Left colon (tissue), 2 donors: ENCODE measurements at places on chromosomes 1 and 21. TPM values are rescaled to one million over a fixed set of nuclear protein-coding genes. Genes with fewer than 3 reads are reported as not detected.

SPRR1B gene
- not detected for total RNA-seq

SYTL1 gene
- 15.2 TPM for total RNA-seq

PODN gene
- total RNA-seq: 22.0 TPM

OR10Z1 gene
- not detected for total RNA-seq

PPFIA4 gene
- total RNA-seq: 0.58 TPM

GPR25 gene
- total RNA-seq: 0.64 TPM

LDLRAD2 gene
- total RNA-seq: 0.09 TPM

SLC1A7 gene
- 1.1 TPM for total RNA-seq

SYPL2 gene
- 0.15 TPM for total RNA-seq

TMEM82 gene
- 18.6 TPM for total RNA-seq

GSTM1 gene
- total RNA-seq: not detected

GALE gene
- 183 TPM for total RNA-seq

S100A5 gene
- total RNA-seq: not detected

DNA sequence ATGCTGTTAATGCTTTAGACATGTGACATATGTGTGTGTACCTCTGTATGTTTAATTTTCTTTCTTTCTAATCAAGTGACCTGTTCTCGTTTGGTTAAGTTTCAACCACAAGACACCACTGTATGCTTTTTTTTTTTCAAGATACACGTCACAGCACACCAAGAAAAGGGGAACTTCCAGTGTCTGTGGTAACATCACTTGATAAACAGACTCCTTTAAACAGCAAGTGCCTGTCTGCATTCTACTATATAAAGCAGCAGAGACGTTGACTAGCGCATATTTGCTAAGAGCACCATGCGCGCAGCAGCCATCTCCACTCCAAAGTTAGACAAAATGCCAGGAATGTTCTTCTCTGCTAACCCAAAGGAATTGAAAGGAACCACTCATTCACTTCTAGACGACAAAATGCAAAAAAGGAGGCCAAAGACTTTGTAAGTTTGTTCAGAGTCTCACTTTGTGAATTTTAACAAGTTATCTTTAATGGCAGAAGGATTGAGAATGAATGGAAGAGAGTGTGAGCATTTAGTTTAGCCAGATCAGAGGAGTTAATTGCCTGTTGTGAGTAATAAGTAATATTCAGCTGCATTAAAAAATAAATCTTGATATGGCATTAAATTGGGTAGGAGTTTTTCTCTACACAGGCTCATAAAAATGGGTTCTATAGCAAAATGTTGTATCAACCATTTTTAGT, at the start of gene RGS1:
Gene RGS1, plus strand, starts transcription at position 275 of the 691 bp plus-strand sequence. Its CDS starts 20 bp downstream, at position 295.
- no peak for DNase-seq

GRCh38 chr21:17759511-17760178, 59.5 kb downstream of the C21orf91 start:
- no peak for DNase-seq

DNA sequence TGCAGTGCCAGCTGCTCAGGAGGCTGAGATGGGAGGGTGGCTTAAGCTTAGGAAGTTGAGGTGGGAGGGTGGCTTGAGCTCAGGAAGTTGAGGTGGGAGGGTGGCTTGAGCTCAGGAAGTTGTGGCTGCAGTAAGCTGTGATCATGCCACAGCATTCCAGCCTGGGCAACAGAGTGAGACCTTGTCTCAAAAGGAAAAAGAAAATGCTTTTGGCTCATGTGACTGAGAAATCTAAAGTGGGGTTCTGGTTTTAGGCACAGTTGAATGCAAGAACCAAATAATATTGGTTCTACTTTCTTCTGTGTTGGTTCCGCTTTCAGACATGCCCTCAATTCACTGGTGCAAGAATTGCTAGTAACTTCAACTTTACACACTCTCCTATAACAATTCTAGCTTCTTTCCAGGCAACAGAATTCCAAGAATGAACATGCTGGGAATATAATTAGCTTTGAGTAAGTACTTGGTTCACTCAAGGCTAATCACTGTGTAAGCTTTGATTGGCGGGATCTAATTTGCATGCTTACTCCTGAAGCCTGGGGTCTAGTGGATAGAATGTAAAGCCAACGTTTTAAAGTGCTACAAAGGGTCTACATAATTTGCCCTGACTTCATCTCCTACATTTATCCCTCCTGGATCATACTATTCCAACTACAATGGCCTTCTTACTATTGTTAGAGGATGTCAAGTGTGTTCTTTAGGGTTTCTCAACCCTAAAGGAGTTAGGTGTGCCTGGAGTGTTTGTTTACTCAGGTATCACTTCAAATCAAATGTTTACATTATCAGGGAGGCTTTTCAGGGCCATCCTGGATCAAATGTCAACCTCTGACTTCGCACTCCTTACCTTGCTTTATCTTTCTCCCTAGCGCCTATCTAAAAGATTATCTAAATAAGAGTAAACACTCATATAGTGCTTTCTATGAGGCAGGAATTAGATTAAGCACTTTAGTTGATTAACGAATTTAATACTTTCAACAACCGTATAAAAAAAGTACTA, 115.1 kb downstream of the SLC16A1 start:
- DNase-seq: no peak

DNA sequence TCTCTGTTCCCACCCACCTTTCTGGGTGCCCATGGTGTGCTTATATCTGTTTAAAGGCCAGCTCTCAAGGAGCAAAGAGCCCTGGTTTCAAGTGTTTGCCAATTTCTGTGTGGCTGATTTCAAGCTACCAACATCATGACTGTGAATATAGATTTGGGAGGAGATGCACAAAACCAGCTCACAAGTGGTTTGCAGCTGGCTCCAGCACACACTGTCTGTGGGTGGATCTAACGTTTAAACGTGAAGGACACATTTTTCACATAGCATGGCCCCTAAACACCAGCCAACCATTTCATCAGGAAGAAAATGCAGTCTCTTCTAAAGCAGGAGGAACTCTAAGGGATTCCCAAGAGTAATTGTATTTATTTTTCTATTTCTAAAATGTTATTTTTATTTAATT, 65.2 kb downstream of the FCRL5 start:
- DNase-seq: no peak

GRCh38 chr1:161902182-161902581, 121.5 kb downstream of the OLFML2B start:
- no peak for DNase-seq

DNA sequence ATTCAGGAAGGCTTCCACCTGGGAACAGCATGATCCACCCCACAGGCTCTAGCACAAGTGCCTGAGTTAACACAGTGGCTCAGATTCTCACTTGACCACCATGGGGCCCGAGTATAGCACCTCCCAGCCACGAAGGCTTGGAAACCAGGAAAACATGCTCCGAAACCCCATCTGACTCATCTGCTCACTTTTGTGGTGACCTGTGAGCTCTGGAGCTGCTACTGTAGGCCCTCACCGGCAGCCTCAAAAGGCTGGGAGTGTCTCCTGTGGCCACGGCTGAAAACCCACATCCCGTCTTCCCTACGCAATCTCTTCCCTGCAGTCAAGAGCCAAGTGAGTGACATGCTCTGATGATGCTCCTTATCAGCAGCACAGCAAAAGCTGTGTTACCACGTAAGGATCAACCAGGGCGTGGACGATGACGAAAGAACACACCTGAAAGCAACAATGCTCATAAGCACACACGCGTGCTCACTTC, 81.4 kb downstream of the TGFBR3 start:
- DNase-seq: no peak

DNA sequence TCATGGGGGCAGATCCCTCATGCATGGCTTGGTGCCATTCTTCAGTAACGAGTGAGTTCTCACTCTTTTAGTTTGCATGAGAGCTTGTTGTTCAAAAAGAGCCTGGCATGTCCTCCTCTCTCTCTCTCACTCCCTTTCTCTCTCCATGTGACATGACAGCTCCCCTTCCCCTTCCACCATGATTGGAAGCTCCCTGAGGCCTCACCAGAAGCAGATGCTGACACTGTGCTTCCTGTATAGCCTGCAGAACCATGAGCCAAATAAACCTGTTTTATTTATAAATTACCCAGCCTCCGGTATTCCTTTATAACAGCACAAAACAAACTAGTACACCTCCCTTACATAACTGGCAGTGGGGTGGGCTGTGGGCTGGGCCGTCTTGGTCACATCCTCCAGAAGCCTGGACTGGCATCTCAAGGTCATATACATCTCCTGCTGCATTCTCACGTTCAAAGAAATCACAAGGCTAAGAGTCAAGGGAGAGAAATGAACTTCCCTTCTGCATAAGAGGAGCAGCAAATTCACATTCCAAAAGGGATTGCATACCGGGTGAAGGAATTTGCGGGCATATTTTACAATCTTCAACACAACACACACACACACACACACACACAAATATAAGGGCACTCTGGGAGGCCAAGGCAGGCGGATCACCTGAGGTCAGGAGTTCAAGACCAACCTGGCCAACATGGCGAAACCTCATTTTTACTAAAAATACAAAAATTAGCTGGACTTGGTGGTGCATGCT, 2.3 kb upstream of the CCSAP start:
- no peak for DNase-seq

DNA sequence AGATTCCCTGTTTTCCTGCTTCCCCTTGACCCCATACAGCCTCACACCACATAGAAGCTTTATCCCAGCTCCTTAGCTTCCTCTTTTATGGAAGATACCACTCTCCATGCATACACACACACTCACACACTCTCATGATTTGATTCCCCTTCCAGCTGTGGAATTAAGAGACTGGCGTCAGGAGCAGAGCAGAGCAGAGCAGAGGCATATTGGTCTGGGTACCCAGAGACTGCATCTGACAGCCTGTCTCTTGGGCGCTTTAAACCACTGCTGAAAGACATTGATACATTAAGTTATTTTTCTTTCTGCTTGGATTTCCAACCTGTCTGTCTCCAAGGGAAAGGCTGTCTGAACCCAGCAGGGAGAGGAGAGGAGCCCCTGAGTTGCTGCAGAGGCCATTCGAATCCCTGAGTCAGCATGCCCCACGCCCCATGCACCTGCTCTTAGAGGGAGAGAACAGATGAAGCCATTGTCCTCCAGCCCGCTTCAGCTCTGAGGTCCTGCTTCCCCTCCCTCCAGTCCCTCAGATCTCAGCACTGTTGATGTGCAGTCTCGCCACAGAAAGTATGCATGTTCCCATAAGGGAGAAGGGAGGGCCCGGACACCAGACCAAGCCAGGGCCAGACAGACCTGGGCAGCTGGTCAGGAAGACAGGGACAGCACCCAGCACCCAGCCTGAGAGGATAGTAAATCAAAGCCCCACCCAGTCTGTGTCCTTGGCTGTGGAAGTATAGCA, 66.7 kb upstream of the GJB5 start:
- DNase-seq: peak; percentile 40

GRCh38 chr1:207966521-207966920, 55.6 kb upstream of the CD34 start:
- DNase-seq: no peak

- DNase-seq: no peak
Measured at GRCh38 chr1:193108471-193108870, 3.3 kb upstream of the GLRX2 start.

DNA sequence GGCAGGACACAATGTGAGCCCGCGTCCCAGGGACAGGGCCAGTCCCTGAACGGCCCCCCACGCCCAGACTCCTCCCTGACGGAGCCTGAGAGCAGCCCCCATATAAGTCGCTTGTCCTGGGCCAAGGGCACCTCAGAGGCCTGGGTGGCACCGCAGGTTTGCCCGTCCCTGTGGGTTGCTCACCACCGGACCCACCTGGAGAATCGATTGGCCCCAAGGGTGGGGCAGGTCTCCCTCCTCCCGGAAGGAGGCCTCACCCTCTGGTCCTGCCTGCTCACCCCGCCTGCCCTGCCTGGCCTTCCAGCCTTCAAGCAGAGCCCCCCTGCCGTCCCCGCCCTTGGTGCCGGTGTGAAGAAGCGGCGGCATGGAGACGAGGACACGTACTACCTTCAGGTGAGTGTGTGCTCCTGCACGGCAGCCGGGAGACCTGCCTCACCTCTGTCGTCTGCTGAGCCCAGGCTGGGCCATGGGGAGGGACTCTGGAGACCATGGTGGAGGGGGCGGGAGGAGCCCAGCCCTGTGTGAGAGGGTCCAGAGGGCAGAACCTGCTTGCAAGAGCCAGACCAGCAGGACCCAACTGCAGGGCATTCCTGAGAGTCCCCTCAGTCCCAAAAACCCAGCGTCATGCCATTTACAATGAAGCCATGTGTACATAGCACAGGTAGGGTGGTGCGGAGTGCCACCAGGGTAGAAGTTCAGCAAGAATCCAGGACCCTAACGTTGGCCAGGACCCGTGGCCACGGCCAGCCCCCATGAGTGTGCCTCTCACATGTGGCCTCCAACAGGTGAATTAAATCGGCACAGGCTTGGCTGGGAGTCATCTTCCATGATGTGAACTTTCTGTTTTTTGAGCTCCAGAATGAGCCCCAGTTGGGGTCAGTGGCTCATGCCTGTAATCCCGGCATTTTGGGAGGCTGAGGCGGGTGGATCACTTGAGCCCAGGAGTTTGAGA, 24.1 kb upstream of the CCDC27 start:
- no peak for DNase-seq

- DNase-seq: no peak
Measured at GRCh38 chr1:21510885-21511578, 1.8 kb downstream of the ALPL start.

- DNase-seq: no peak
Measured at GRCh38 chr1:98422816-98423215, 238.7 kb upstream of the SNX7 start.

- DNase-seq: peak; percentile 45
Measured at GRCh38 chr1:27161594-27161993, 6.7 kb upstream of the SLC9A1 start.

- no peak for DNase-seq
Measured at GRCh38 chr1:32806910-32807523, 10.1 kb downstream of the YARS1 start.

GRCh38 chr21:45774291-45774690, 130.8 kb downstream of the PCBP3 start:
- no peak for DNase-seq

DNA sequence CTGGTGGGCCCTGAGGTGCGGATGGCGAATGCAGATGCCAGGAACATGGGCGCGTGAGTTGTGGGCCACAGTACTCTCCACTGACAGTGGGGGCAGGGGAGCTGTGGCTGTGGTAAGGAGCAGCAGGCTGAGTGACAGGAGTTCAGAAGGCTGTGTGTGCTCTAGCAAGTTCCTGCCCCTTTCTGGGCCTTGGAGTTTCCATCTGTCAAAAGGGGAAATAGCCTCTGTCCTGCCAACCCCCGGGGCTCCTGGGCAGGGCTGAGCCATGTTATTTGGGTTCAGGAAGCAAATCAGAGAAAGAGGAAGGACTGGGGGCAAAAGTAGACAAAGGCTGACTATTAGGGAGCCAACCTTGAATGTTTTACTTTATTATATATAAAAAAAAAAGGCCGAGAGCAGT, 19.5 kb upstream of the MFN2 start:
- peak; percentile 17 for DNase-seq
